ENCODE measurements at places on chromosomes 6 and 20.

DNA sequence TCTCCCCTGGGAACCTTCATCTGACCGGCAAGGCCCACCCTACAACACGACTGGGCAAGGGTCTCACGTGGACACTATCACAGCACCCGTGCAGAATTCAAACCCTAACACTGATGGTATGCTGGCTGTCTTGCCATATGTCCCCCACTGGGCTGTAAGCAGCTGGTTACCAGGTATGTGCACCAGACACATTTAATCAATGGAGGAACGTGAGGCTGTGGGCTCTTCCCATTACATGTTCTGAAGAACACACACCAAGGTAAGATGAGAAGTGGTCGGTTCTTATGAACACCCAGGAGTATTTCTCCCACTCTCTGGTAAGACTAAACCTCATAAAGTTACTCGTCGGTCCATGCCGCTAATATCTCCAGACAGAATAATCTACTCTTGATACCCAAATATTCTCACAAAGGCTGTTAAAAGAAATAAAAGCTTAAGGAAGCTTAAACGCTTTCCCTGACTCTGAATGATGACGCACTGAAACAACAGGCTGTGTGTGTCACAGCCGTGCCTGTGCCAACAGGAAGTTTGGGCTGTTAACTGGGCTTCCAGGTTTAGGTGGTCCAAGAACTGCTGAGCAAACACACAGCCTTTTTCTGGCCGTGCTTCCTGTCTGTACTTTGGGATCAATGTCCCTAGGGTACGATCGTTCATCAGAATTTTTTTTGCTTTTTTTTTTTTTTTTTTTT lies 75.3 kb downstream of the SLC23A2 start:
- no peak for ATAC-seq

DNA sequence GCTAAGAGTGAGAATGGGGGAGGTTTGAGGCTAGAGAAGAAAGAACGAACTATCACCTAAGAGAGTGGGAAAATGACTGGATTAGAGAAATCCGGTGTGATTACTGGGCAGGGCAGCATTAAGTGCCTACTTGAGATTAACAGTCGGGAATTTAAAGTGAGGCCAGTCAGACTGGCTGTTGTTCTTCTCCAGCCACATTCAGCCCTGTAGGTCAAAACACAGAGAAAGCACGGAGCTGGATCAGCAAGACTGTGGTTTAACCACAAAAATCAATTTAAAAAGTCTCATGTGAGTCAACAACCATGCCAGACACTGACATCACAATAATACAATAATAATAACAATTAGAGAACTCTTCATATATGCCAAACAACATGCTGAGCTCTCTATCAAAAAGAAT lies 301.9 kb upstream of the SGK1 start:
- no peak for ATAC-seq

GRCh38 chr6:22098601-22099031 lies 198.2 kb downstream of the PRL start:
- ATAC-seq: no peak

- ATAC-seq: no peak
Measured at GRCh38 chr6:13398421-13398994, 70.2 kb upstream of the TBC1D7 start.

GRCh38 chr6:45718871-45719270 lies 296.8 kb downstream of the CLIC5 start:
- ATAC-seq: no peak

DNA sequence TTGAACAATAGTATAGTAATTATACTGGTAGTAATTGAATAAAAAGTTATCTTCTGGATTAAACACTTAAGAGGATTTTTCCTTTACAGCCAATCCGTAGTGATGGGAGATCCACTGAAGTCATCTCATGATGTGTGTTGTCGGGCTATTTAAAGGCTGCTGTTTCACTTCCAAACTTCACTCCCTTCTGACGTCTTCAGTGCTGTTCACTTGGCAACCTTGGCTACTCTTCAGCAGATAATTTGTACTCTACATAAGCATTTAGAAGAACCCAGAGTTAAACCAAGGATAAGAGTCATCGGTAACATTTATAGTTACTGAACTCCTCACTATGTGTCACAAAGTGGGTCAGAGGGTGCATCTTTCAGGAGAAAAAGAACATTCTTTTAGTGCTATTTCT lies 179.1 kb upstream of the EYA4 start:
- no peak for ATAC-seq

DNA sequence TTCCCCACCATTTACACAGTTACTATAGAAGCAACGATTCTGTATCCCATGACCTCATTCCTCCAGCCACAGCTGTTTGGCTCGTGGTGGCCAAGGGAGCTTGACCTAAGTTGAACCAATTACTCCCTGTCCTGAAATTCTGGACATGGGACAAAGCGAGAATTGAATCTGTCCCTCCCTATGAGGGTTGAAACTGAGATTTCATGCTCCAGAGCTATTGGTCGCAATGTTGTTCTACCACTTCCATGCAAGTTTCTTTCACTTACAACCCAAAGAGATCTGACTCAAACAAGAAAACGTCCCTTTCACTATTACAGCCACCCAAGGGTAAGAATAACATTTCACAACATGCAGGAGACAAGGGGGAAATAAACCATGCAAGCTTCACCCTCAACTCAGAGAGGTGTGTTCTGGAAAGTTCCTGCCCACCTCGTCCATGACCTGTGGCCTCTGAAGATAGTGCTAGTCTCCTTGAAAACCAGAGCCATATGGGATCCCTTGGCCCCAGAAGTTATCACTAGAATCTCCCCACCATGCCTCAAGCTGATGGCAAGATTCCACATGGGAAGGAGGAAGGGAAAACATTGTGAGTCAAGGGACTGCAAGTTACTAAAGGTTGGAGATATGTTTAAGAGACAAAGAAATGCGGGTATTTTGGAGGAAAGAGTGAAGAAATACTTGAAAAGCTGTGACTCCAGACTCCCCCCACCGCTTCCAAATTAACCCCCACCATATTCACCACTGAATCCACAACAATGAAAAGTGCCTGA lies 74.5 kb upstream of the SRSF6 start:
- no peak for ATAC-seq

GRCh38 chr20:998231-998830 lies 3.8 kb downstream of the RSPO4 start:
- no peak for ATAC-seq
